ENCODE measurements at places on chromosomes 3 and 15.

DNA sequence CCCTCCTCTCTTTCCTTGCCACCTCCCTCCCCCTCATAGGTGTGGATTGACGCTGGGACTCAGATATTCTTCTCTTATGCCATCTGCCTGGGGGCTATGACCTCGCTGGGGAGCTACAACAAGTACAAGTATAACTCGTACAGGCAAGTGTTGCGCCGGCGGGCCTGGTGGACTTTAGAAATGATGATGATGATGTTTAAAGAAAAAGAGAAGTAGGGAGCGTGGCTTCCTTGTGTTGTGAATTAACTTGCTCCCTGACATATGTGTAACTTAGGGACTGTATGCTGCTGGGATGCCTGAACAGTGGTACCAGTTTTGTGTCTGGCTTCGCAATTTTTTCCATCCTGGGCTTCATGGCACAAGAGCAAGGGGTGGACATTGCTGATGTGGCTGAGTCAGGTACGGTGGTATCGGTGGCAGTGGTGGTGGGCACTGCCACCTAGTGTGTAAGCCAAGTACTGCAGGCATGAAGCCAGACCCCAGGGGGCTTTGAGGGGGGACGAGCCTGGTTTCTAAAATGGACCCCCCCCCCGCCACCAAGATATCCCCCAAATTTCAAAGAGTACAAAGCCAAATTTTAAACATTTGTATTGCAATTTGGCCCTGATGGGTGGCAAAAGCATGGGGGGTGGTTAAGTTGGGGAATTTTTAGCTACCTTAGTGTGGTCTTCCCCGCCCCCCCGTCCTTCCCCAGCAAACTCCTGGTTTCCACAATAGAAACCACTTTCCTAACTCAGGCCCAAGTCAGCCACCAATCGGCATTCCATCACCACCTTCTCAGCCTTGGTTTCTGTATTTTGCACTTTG, 65.6 kb downstream of the SLC6A6 start:
- peak; percentile 43 for DNase-seq

GRCh38 chr3:134611516-134611915, 39.3 kb downstream of the KY start:
- DNase-seq: no peak

GRCh38 chr15:86915811-86916331, 836.2 kb downstream of the AGBL1 start:
- DNase-seq: no peak

- peak; percentile 31 for DNase-seq
These were observed 47.0 kb upstream of the LHFPL4 start for GRCh38 chr3:9600597-9600996.

DNA sequence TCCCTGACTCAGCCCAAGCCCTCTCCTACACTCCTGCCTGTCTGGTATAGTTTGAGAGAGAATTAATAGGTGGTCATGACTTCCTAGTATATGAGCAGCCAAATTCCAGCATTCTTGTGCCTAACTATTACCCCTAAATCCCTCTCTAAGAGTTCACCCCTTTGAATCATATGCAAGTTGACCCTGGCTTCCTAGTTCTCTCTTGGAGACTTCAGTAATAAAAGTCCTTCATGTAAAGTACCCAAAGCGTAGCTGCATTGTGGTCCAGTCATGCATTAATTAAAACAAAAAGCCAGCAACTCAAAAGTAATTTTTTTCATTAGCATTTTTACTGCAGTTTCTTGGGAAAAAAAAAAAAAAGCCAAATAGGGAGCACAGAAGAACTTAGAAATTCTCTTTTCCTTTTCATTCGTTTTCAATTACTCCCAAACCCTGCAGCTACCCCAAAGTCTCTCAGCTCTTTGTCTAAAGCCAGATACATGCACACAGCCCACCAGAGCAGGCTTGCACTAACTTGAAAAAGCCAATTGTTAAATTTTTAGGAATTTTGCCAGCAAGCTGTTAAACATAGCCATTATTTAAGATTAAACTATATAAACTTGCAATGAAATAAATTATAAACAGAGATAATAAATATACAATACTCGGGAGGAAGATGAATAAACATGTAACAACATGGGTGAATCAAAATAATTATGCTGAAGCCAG, 50.1 kb upstream of the STT3B start:
- DNase-seq: no peak
